ENCODE measurements at places on chromosomes 1 and 21. TPM values are rescaled to one million over a fixed set of nuclear protein-coding genes. Genes with fewer than 3 reads are reported as not detected.

Gene ATF3
- 17.3 TPM for total RNA-seq

Gene FCN3
- total RNA-seq: 3.5 TPM

Gene LCE2B
- not detected for total RNA-seq

Gene TSTD1
- 70.9 TPM for total RNA-seq

Gene GPA33
- 1.4 TPM for total RNA-seq

Gene AIRE
- 0.17 TPM for total RNA-seq

GRCh38 chr1:172390683-172391551, 29.6 kb upstream of the C1orf105 start:
- DNase-seq: peak; percentile 18

DNA sequence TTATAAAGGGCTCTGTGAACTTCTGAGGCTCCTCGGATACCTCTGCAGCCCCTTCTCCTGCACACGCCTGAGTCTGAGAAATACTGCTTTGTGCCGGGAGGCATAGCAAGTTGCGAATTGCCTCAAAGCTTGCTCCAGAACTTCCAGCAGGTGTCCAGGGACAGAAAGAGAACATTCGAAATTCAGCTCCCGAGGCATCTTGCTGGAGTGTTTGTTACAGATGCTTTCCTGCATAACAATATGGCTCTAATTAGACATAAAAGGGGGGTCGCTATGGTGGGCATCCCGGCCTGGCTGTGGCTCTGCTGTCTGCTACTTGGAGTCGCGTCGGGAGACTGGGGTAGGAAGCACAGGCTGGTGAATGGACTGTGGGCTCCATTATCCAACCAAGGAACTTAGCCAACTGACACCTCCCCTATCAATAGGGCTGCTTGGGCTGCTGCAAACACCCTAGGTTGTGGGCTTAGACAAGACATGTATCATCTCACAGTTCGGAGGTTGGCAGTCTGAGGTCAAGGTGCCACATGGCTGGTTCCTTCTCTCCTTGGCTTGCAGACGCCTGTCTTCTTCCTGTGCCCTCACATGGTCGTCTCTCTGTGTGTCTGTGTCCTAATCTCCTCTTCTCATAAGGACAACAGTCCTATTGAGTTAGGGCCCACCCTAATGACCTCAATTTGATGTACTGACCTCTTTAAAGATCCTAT, 607.0 kb downstream of the NPHP4 start:
- no peak for DNase-seq

DNA sequence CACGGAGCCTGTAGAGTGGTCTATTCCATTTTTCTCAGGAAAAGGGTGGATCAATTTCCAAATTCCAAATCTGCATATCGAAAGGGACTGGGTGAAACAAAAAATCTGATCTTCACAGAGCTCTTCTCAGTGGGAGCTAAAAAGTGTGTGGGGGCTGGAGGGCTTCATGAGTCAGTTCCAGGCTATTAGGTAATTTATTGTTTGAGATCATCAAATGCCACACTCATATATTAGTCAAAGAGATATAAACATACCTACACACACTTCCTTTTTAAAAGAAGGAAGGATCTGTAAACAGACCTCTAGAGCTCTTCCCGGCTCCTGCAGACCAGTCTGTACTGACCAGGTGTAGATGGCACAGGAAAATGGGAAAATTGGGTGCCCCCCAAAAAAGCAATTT, 175.4 kb downstream of the ZBTB18 start:
- no peak for DNase-seq

- no peak for DNase-seq
Observed at GRCh38 chr1:163166886-163167555, 35.7 kb downstream of the RGS5 start.

GRCh38 chr1:243827206-243827605, 22.8 kb downstream of the AKT3 start:
- DNase-seq: no peak

GRCh38 chr1:3707939-3708328, 44.3 kb upstream of the CCDC27 start:
- no peak for DNase-seq

DNA sequence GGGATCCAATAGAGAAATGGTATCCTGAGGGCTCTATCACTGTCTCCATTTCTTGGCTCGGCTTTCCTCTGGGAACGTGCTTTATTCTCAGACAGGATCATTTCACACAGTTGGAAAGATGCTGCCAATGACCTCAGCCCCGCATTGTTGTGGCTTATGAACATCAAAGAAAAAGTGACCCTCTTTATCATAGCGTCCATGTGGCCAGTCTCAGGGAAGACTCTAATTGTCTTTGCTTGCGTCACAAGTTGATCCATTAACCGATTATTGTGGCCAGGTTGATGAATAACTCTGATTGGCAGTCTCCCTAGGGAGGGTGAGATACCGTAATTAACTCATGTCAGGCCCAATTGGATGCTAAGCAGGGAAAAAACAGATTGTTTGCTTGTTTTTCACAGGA, 10.4 kb upstream of the TMEM9 start:
- peak; percentile 24 for DNase-seq

DNA sequence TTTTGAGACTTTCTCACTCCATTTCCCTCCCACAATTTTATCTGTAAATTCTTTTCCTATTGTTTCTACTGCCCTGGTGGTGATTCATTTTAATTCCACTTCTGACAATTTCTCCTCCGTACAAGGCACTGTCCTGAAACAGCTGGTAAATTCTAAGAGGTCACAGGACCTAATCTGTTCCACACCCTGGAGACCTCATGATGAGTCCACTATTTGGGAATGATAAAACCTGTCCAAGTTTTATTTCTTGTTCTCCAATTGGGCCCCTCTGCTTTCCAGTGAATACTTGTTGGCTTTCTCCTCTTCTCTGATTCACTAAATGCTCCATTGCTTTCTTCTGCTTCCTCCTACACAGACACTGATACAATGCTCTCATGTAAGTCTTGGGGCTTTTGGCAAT, 343.1 kb upstream of the DUSP10 start:
- DNase-seq: no peak

DNA sequence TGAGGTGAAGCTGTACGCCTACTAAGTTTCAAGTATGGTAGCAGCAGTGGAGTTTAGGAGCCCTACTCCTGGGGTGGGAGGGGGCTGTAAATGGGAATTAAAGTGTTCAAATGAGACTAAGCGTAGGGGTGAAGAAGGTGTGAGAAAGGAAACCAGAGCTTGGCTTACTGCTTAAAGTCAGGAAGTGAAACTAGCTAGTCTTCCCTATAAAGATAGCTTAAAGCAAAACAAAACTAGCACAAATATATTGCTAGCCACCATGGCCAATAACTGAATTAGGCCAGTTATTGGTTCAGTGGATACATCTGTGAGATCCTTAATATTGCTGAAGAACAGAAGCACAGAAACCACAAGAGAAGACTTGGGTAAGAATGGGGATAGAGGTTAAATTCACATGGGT, 492.2 kb upstream of the PKN2 start:
- DNase-seq: no peak

DNA sequence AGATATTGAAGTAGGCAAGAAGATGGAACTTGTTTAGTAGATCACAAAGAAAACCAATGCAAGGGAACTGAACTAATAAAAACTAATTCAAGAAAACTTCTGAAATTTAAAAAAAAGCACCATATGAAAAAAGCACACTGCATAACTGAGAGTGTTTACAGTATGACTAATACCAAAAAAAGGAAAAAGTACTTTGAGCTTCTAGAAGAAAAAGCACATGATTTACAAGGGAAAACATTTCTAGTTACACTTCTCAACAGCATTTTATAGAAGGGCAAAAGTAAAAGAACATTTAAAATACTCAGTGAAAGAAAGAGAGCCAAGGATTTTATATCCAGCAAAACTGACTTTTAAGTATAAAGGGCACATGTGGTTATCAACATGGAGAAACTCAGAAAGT, 233.6 kb downstream of the RPS6KC1 start:
- DNase-seq: no peak

DNA sequence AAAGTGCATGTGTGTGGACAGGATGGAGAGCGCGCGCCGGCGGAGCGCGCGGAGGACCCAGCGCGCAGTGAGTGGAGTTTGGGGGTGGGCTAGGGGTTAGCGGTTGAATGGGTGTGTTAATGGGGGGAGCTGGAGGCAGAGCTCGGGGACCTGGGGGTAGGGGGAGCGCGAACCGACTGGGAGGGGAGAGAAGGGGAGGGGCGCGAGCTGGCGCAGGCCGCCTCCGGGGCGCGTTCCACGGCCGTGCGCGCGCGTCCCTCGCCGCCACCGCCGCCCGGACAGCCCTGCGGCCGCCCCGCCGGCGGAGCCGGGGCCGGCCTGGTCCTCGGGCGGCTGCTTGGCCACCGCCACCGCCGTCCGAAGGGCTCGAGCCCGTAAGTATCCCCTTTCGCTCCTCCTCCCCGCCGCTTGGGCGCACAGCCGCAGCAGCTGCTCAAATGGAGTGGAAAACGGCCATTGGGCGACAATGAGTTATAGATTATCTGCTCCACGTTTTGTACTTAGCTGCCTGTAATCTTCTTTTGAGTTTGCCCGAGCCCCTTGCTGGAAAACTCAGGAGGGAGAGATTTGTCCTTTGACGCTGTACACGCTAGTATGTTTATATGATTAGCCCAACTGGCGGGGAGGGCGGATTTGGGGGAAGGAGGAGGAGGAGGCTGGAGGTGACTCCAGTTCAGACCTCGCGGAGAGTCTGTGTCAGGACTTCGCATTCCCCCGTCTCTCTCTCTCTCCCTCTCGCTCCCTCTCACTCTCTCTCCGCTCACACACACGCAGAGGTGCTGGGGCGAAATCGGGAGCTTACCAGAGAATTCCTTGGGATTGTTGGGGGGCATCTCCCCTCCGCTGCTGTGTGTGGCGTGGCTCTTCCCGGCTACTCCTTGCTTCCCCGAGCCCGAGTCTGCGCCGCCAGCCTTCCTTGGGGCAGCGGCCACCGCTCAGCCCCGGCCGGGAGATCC, at the start of gene ADGRL2:
Gene ADGRL2 (plus strand): TSS at position 240 of the 956 bp plus-strand sequence. CDS start 36,051 bp downstream, outside the sequence.
- peak; percentile 80 for DNase-seq

GRCh38 chr21:29634418-29634817, 305.4 kb downstream of the GRIK1 start:
- no peak for DNase-seq

DNA sequence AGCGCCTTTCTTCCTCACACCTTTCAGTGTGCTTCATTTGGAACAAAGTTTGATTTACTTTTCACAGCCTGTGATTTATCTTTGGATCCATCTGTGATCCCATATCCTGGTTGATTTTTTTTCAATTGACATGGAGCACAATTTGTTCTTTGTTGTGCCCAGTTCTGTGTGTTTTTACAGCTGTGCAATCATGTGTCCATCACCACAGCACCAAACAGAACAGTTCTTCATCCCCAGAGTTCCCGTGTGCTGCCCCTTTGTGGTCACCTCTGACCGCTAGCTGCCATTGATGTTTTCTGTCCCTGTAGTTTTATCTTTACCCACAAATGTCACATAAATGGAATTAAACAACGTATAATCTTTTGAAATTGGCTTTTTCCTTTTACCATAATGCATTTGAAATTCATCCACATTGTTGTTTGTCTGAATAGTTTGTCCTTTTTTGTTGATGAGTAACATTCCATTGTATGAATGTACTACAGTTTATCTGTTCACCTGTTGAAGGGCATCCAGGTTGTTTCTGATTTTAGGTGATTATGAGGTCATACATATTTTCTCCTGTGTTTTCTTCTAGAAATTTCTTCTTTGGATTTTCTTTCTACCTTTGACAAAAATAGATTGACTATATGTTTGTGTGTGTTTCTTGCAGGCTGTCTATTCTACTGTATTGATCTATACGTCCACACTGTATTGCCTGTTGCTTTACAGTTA, 17.4 kb downstream of the MIGA1 start:
- no peak for DNase-seq

DNA sequence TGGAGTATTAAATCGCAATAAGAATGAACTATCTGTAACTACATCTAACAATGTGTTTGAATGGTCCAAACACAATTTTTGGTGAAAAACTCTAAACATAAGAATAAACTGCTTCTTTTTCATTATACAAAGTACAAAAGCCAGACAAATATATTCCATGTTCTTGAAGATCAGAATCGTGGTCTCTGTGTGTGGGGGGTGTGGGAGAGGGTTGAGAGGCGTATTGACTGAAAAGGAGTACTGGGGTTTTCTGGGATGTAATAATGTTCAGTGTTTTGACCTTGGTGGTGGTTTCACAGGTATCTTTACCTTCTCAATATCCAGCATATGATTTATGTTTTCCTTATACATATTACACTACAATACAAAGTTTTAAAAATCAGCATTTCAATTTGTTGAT, 764 bp upstream of the CFH start:
- no peak for DNase-seq

DNA sequence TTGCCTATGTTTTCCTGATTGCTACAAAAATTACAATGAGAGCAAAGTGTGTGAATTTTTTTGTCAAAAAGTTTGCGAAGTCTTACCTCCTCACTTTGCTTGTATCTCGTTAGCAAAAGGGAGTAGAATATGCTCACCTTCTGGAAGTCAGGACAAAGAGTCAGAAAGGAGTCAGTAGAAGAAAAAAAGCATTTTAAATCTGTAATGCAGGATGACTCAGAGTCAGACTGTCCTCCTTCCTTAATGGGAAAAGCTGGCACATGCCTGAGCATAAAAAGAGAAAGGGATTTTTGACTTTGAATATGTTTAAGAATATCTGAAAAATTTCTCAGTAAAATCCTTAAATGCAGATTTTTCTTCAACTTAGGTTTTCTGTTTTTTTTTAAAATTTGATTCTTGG, 14.2 kb upstream of the VN1R5 start:
- DNase-seq: no peak

GRCh38 chr21:31414263-31415000, 70.4 kb upstream of the TIAM1 start:
- DNase-seq: no peak

DNA sequence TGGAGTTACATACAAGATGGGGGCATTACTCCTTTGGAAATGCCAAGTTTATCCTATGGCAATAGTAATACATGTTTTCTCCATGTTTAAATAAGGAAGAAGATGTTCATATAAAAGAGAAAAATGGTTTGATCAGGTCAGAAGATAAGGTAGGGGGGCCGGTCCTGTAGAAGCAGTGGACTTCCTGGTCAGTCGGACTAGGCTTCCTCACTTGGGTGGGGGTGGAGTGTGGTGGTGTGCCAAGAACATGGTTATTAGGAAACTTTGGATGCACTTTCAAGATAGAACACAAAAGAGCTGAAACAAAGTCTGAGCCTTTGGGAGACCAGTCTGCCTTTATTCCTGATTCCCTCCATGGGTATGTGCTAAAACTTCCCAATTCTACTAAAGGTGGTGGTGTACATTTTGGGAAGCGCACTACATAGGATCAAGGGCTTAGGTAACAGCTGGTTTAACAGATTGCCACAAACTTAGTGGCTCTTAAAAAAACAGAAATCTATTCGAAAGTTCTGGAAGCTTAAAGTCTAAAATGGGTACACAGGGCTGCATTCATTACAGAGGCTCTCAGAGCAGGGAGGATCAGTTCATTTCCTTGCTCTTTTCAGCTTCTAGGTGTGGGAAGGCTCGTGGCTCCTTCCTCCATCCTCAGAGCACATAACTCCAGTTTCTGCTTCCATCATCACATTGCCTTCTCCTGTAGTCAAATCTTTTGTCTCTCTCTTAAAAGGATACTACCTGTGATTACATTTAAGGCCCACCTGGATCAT, 64.6 kb downstream of the KDM1A start:
- DNase-seq: peak; percentile 46

- DNase-seq: no peak
Observed at GRCh38 chr1:110471131-110471530, 20.2 kb downstream of the PROK1 start.

Data from mucosa of gallbladder (tissue), 1 donor.